ENCODE measurements at places on chromosomes 7 and 10.

DNA sequence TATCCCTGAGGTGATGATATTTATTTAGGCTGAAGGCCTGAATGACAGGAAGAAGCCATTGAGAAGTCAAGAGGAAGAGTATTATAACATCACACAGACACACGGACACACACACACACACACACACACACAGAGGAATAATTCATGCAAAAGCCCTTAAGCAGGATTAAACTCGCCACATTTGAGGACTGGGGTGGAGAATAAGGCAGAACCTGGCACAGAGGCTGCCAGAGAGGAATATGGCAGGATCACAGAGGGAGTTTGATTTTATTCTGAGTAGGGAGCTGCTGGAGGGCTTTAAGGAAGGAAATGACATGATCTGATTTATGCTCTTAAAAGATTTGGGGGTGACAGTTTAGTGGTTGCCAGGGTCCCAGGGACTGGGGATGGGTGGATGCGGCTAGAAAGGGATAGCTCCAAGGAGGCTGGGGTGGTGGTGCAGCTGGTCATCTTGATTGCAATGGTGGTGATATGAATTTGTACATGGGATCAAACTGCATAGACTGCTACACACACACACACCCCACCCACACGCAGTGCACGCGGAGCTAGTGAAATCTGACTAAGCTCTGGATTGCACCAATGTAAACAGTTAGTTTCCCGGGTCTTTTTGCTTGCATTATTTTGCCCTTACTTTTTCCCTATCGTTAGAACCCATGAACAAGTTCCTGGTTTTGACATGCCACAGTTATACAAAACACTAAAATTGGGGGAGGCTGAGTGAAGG lies 11.2 kb downstream of the SMURF1 start:
- DNase-seq = no peak

- DNase-seq = no peak
Measured at GRCh38 chr10:70510904-70511303, 32.3 kb downstream of the PALD1 start.

DNA sequence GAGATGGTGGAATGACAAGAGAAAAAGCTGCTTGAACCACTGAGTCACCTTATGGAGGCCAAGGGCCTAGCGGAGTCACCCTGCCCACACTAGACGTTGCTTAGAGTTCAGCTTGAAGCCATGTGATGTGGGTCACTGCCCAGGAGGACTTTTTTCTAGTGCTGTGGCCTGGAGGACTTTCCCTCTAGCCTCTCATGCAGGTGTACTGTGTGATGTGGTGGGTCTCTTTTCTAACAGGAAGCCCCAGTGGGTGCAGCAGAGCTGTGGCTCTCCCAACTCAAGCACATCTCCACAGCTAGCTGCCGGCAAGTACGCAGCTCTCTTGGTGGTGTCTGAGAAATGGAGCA lies 13.6 kb downstream of the POR start:
- no peak for DNase-seq

- DNase-seq = no peak
Measured at GRCh38 chr7:18312482-18312881, 183.1 kb upstream of the HDAC9 start.

- DNase-seq = no peak
Measured at GRCh38 chr7:92557249-92557648, 28.7 kb downstream of the RBM48 start.

DNA sequence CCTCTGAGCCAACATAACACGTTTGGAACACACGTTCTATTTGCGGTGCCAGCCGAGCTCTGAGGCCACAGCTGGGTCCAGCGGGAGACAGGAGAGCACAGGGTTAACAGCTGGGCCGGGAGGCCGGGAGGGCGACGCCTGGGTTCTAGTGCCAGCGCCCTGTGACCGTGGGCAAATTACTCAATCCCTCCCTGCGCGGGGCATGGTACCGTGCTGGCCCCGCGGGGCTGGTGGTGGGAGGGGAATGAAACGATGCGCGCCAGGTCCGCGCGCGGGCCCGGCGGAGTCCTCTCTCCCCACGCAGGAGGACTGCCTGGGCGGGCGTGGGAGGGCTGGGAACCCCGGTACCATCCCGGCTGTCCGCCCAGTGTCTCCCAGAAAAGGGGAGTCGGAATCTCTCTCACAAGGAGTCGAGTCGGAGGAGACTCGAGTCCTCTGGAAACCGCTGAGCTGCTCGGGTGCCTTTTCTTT lies 30.4 kb downstream of the LEP start:
- no peak for DNase-seq

Data from NCI-H146 (cell line).